IMR-90 (cell line): ENCODE measurements at places on chromosomes 1 and 21. TPM values are rescaled to one million over a fixed set of nuclear protein-coding genes. Genes with fewer than 3 reads are reported as not detected.

- no peak for DNase-seq
Observed at GRCh38 chr1:66078412-66078811, 285.7 kb downstream of the PDE4B start.

GRCh38 chr1:193569983-193570269 is 383.5 kb upstream of the B3GALT2 start:
- DNase-seq: no peak

GRCh38 chr1:149879556-149879955 is 19.8 kb upstream of the BOLA1 start:
- DNase-seq: no peak

GRCh38 chr1:173328961-173329360 is 121.8 kb upstream of the TNFSF4 start:
- DNase-seq: no peak

The FCRL6 gene
- polyA plus RNA-seq: not detected in 2 replicates
